ENCODE measurements at places on chromosomes 4 and X.

- DNase-seq, result no peak
Measured at GRCh38 chr4:38162240-38162784, 202.1 kb downstream of the PTTG2 start.

DNA sequence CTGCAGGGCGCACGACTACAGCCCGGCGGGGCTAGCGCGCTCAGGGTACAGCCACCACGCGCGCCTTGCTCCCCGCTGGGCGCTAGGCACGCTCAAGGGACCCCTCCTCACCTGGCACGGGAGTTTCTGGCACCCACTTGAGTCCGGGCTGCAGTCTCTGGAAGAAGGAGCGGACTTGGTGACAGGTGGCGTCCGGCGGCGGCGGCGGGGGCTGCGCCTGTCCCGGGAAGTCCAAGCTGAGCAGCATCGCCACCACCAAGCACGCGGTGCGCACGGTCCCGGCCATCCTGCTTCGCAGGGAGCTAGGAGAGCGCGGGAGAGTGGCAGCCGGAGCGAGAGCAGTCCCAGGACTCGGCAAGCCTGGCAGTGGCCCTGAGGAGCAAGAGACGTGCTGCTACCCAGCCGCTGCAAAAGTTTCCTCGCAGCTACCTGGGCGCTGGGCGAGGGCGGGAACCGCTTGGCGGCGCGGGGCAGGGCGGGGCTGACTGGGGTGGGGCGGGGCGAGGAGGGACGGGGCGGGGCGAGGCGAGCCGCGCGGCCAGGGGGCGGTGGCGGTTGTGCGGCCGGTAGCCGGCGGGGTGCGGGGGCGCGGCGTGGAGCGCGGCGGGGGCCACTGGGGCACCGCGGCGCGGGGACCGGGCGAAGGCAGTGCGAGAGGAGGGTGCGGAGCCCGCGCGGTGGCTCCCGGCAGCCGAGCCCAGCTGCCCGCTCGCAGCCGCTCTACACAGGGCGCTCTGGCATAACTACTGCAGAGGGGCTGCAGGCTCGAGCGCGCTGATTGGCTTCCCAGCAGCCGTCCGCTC, at the start of gene GPC3:
Gene GPC3, minus strand, starts transcription at position 431 of the 803 bp plus-strand sequence.
- no peak for DNase-seq

GRCh38 chr4:70681704-70682103, 6.6 kb upstream of the UTP3 start:
- no peak for DNase-seq

DNA sequence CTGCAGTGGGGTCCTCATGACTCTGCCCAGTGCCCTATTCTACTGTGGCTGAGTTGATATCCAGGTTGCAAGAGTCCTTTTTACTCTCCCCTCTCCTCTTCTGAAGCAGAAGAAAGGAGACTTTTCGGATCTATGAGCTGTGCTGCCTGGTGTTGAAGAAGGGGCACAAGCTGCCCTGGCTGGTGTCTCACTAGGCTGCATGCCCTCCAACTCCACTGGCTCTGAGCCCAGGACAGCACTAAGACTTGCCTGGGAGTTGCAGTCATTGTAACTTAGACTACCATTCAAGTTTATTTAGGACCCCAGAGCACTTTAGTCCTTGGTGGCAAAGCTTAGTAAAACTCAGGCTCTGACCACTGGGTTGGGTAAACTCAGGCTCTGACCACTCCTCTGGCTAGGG, 89.4 kb downstream of the GABRB1 start:
- no peak for DNase-seq

- no peak for DNase-seq
Measured at GRCh38 chr4:107497054-107497453, 223.0 kb downstream of the PAPSS1 start.

DNA sequence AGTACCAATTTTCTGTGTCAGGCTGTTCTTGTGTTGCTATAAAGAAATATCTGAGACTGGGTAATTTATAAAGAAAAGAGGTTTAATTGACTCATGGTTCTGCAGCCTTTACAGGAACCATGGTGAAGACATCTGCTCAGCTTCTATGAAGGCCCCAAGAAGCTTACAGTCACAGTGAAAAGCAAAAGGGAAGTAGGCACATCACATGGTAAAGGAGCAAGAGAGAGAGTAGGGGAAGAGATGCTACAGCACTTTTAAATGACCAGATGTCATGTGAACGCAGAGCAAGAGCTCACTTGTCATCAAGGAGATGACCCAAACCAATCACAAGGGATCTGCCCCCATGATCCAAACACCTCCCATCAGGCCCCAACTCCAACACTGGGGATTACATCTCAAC, 174.3 kb downstream of the ATP10D start:
- DNase-seq, result no peak

DNA sequence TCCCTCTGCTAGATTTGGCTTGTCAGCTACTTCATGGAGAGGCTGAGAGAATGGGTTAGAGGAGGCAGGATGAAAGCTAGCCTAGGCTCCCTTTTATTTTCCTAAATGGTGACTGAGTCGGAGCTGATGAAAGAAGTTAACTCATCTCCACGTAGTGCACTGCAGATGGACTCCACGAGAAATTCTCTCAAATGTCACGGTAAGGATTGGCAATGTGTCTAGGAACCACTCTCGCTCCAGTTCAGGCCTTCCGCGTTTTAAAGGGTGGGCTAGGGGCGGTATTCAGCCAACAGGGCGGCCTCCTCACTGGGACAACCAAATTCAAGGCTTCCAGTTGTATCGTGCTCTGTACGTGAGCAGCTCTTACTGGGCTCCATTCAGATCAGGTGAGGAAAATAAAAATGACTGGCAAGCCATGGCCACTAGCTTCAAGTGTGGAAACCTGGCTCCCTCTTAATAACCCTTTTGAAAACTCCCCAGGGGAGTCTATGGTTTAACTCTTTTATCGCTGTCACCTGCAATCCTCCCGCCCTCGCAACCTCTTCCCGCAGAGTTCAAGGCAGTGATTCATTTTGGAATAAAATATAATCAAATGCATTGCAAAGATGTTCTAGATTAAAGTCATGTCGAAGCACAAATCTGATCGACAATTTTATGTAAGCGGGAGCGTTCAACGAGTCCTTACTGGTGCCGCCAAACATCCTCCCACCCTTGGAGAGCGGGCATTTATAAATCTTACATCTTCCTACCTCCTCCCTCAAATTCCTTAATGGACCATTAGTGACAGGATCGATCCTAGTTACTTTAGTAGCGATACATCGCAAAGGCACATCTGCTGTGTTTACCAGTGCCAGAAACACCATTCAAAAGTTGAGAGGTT, 1.2 kb downstream of the SPOCK3 start:
- no peak for DNase-seq

GRCh38 chr4:139887962-139888735, 222.5 kb downstream of the MGST2 start:
- DNase-seq, result no peak

- no peak for DNase-seq
Measured at GRCh38 chr4:98203332-98204235, 57.6 kb upstream of the RAP1GDS1 start.

GRCh38 chr4:113112338-113112978, 63.0 kb downstream of the ANK2 start:
- DNase-seq, result no peak

GRCh38 chrX:46882266-46882665, 30.0 kb upstream of the JADE3 start:
- no peak for DNase-seq

GRCh38 chr4:67587156-67587555, 28.6 kb downstream of the STAP1 start:
- DNase-seq, result no peak

- DNase-seq, result no peak
Measured at GRCh38 chr4:141853091-141853764, 216.8 kb downstream of the IL15 start.

DNA sequence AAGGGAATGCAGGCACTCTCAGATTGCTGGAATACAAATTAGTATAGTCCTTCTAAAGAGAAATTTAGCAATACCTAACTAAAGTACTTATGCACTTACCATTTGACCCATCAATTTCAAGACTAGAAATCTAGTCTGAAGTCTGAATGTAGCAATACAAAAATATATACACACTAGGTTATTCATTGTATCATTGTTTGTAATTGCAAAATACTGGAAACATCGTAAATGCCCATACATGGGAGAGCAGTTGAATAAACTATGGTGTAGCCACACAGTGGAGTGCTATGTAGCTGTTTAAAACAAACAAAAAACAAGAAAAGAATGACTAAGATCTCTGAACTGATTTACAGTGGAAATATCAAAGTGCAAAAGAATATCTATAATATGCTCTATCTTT, 346.4 kb downstream of the ZNF674 start:
- no peak for DNase-seq

- no peak for DNase-seq
Measured at GRCh38 chrX:1564750-1565683, 26.4 kb upstream of the AKAP17A start.

- DNase-seq, result no peak
Measured at GRCh38 chr4:105306158-105306781, 159.6 kb downstream of the TET2 start.

GRCh38 chr4:141647966-141648365, 11.6 kb downstream of the IL15 start:
- no peak for DNase-seq

DNA sequence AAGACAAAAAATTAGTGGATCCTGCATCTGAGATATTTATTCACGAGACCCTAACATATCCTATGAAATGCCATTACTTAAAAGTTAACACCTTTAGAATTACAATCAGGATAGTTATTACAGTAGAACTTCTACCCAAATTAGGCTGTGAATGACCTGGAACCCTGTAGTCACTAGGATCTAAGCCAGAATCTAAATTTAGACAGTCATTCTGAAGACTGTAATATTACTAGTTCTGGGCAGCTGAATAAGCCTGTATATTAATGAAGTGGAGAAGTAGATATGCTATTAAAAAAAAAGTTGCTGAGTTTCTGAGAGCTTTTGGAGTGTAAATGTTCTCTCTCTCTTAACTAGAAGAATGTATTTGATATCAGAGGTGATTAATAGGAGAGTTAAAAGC, 67.0 kb downstream of the FAM13A start:
- DNase-seq, result no peak

GRCh38 chr4:26048378-26048882, 134.4 kb downstream of the SMIM20 start:
- DNase-seq, result no peak

GRCh38 chr4:122423246-122423645, 33.3 kb downstream of the IL2 start:
- no peak for DNase-seq

- DNase-seq, result no peak
Measured at GRCh38 chr4:20046931-20047677, 204.6 kb upstream of the SLIT2 start.

GRCh38 chr4:15918484-15919129, 19.9 kb downstream of the FGFBP1 start:
- DNase-seq, result no peak

GRCh38 chrX:40773188-40773587, 37.8 kb upstream of the MED14 start:
- DNase-seq, result no peak

DNA sequence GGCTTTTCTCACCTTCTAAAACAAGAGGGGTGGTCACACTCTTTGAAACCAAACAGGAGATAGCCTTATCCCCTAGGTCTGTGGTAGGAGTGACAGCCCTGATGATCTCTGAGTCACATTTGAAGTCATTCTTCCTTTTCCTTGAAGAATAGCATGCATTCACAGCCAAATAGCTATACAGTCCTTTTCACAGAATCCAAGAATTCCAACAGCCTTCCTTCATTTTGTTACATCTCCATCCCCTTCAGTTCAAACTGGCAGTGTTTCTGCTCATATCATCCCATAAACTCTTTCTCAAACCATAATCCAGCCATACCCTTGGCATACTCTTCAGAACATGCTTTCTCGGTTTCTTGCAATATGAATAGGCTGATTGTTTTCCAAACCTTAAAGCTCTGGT, 33.3 kb upstream of the TMEM184C start:
- DNase-seq, result no peak

GRCh38 chr4:88001871-88002270, 5.6 kb upstream of the PKD2 start:
- no peak for DNase-seq

DNA sequence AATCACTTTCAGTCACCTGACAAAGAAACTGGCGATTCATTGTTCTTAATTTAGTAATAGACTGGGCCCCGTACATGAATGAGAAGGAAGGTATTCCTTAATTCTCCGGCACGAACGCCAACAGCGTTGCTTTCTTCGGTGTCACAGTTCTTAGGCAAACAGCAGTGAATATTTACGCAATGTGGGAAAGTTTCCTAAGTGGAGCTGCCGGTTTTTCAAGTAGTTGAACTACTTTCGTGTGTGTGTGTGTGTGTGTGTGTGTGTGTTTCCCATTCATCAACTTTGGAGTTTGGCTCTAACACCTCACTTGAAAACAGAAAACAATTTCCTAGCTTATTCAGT, 651 bp downstream of the NXT2 start:
- no peak for DNase-seq
